ENCODE measurements at places on chromosomes 6 and 20.

DNA sequence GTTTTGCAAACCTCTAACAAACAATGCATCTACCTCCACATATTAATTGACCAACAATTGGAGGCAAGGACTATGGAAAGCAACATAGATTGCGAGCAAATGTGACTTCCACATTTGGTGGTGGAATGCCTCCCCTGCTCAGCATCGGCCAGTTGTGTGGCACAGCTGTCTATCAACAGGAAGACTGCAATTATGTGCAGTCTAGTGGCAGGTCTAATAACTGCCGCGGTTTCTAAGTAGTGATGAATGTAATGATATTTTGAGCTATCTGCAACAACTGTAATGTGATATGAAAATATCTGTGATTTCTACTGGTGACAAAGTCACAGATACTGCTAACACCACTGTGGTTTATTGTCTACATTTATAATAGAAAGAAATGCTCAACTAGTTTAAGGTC is 56.8 kb downstream of the NCR2 start:
- DNase-seq, result no peak

- no peak for DNase-seq
These were observed 6.9 kb upstream of the AKAP12 start for GRCh38 chr6:151232899-151233298.

DNA sequence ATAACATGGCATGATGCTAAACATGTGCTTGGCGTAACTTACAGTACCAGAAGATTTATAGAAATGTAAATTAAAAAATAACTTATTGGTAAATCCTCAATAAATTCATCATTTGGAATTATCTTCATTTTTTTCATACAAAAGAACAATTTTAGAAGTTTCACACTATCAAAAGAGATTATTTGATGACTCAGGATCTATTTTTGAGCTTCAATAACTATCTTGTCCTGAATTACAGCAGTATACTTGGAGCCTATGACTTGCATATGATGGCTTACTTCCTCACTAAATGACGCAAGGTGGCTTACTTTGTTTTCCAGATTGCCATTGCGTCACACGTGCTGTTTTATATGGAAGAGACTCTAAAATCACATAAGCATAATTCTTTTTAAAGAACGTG is 49.2 kb downstream of the KHDRBS2 start:
- no peak for DNase-seq

- DNase-seq, result no peak
These were observed 67.4 kb downstream of the STMND1 start for GRCh38 chr6:17169291-17169690.

- no peak for DNase-seq
These were observed 6.6 kb downstream of the DLL1 start for GRCh38 chr6:170284126-170284773.

GRCh38 chr6:71321314-71321713 is 32.7 kb downstream of the OGFRL1 start:
- DNase-seq, result no peak

- DNase-seq, result no peak
These were observed 37.4 kb downstream of the ATXN1 start for GRCh38 chr6:16723826-16724225.

DNA sequence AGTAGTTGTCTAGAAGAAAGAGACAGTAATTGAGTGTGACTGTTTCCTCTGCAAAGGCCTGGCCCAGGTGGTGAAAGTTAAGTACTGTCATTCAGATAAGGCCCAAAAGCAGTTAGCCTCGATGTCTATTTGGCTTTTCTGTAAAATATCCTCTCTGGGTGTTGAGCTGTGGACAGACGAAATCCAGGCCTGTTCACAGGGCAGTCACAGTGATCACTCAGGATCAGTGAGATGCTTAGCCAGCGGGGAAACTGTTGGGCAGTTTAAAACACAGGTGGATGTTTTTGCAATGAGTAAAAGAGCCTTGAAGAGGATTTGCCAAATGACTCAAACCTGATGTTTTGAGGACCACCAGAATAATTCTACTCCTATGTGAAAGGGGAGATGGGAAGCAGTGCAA is 22.0 kb upstream of the PRDM1 start:
- no peak for DNase-seq
